ENCODE measurements at places on chromosomes 5 and 9.

GRCh38 chr5:102290004-102290403 is 6.1 kb downstream of the SLCO4C1 start:
- no peak for DNase-seq

DNA sequence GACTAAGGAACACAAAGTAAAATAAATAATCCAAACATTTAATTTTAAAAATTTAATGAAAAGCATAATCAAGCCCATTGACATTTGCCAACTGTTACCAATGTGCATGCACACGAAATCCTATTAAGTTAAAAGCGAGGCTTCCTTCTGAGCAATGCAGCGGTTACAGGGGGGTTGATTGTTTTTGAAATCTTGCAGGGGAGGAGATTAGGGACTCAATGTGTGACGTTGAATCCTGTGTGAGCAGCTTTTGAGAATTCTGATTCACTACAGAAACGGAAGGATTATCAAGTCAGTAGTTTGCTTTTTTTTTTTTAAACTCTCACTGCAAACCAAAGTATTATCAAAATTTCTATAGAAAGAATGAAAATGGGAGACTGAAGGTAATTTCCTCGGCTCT is 109.5 kb downstream of the PRKACG start:
- DNase-seq: no peak

DNA sequence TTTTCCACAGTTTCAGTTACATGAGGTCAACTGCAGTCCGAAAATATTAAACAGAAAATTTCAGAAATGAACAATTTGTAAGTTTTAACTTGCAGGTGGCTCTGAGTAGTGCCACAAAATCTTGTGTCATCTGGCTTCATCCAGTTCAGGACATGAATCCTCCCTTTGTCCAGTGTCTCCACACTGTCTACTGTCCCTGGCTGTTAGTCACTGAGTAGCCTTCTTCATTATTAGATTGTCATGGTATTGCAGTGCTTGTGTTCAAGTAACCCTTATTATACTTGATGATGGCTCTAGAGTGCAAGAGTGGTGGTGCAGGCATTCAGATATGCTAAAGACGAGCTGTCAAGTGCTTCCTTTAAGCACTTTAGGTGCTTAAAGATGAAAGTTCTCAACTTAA is 65.3 kb downstream of the CFAP95 start:
- no peak for DNase-seq

DNA sequence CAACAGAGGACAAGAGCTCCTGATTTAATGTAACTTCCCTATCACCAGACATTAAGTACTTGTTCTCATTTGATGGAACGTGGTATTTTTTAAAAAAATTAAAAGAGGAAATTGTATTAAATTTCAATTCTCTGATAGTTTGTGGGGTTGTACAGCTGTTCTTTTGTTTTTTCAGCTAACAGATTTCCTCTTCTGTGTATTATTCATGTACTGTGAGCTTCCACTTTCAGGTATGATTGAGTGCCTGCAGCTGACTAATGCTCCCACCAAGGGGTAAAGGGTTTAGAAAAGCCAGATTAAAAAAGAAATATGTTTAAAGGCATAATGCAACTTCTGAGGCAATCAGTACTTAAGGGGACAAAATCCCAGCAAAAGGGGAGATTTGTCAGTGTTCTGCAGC is 117.7 kb upstream of the ACTBL2 start:
- DNase-seq: no peak

- DNase-seq: no peak
These were observed 2.2 kb downstream of the G3BP1 start for GRCh38 chr5:151773951-151774350.

DNA sequence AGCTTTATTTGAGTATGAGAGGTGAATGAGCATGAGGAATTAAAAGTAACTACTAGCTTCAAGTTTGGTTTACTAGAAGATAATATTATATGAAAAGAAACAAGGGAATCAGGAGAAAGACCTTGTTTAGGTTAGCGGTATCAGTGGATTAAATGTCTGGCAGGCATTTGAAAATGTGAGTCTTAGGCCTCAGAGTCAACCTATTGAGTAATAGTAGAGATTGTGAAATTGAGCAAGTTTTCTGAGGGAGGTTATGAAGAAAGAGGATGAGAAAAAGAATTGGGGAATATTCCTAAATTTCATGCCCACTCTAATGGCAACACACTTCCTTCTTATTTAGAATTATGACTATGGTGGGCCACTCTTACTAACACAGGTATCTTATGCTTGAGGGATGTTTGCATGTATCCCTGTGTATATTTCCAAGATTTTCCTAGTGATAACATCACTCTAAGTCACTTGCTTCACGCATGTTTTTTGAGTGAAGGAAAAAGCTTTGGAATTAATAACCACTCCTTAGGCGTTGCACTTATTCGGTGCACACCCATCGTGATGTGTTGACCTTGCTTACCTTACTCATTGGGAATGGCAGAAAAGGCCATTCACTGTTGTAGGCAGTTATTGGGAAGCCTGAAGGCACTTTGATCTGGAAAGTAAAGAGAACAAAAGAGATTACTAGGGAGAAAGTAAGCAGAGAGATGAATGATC is 8.2 kb upstream of the ELL2 start:
- DNase-seq: no peak

DNA sequence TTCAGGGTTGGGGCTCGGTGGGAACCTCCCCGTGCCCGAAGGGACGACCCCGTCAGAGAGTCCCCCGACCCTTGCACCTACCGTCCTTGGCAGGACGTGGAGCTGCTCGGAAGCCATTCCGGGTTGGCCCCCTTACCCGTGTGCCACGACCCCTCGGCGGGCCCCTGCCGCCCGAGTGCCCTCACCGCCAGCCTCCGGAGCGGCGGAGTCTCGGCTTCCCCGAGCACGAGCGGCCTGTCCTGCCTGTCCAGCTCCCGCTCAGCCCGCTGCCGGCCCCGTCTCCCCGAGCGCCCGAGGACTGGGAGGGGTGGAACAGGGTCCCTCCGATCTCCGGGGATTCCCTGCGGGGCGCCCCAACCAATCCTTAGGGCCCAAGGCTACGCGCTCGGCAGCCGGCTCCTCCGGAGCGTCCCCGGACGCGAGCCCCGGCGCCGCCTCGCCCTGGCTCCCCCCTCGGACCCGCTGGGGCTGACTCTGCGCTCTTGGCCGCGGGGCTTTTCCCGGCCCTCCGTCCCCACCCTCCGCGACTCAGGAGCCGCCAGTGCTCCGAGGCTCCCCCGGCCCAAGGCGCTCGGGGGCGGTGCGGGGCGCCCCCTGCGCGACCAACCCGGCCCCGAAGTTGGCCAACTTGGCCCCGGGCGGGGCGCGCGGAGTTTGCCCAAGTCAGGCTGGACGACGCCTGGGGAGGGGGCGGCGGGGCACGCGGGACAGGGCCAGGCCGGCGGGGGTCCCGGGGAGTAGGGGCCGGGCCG is 654 bp downstream of the ADAMTS2 start:
- DNase-seq: no peak

DNA sequence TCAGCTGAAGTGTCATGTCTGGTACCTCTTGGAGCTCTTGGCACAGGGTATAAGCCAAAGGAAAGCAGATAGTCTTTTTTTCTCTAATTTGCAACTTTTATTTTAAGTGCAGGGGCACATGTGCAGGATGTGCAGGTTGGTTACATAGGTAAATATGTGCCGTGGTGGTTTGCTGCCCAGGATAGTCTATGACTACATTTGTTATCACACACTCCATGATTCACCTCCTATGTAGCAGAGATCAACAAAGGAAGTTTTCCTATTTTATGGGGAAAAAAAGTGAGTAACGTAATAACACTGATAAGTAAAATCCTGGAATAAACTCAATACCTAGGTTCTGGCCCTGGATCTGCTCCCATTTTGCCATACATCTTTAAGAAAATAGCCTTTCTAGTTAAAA is 234.6 kb downstream of the CAAP1 start:
- DNase-seq: no peak

DNA sequence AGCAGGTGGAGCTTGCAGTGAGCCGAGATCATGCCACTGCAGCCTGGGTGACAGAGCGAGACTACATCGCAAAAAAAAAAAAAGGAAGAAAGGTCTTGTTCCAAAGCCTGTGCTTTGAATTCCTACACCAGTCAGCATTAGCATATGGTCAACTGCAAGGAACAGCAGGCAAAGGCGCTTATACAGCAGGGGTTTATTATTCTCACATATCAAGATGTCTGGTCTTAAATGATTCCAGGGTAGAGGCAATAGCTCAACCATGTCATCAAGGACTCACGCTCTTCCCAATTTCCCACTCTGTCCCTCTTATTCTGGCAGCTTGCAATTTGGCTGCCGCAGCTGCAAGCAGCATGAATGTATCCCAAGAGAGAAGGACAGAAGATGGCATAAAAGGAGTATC is 28.6 kb upstream of the HRH2 start:
- no peak for DNase-seq

GRCh38 chr9:6302417-6302816 is 25.8 kb upstream of the TPD52L3 start:
- no peak for DNase-seq

DNA sequence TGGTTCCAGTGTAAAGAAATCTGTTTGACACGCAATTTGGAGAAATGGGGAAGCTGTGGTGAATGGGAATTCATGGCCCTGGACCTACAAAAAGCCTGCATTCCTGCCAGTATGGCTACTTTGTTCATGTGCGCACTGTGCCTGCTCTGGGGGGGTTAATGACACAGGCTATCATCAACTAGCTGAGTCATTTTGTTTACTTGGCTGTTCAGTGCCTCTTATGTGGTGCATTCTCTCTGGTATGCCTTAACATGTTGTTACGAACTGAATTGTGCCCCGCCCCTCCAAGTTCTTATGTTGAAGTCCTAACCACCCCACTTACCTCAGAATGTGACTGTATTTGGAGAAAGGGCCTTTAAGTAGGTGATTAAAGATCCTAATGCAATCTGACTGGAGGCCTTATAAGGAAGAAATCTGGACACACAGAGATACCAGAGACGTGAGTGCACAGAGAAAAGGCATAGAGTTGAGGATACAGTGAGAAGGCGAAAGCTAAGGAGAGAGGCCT is 20.4 kb upstream of the UBAP1 start:
- no peak for DNase-seq

GRCh38 chr5:96703995-96704394 is 41.8 kb downstream of the CAST start:
- no peak for DNase-seq

DNA sequence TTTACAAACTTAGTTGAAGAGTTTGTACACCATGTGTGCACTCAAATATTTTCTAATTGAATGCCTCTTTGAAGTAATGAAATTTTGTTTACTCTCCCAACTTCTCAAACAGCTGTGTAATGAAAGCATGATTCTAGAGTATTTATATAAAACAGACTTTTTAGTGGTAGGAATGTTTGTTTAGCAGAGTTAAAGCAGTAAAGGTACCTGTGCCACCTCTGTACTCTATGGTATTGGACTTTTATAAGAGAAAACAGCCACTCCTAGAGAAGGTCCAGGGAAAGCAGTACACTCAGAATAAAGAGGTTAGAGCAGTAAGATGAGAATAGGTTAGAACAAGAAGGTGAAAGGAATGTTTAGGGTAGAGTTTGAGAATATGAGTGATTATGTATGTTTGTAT is 163.1 kb downstream of the CHSY3 start:
- DNase-seq: no peak

GRCh38 chr9:70817311-70817710 is 304.1 kb downstream of the TRPM3 start:
- no peak for DNase-seq

DNA sequence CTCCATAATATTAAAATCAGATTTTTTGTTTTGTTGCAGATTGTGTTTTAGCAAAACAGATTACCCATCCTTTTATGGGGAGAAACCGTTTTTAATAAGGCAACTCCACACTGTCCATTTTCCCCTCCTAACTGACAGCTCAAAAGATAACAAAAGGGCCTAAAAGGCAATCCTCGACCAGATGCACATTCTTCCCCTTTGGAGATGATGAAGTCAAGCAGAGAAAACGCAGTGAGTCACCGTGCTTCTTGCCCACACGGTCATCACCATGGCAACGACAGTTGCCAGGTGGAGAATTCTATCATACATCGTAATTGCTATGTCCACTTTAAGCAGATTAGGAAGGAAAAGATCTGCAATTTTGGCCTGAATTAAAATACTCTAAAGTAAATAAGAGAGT is 96.4 kb downstream of the DIRAS2 start:
- DNase-seq: no peak

GRCh38 chr5:2890011-2890410 is 138.5 kb upstream of the IRX2 start:
- DNase-seq: no peak

DNA sequence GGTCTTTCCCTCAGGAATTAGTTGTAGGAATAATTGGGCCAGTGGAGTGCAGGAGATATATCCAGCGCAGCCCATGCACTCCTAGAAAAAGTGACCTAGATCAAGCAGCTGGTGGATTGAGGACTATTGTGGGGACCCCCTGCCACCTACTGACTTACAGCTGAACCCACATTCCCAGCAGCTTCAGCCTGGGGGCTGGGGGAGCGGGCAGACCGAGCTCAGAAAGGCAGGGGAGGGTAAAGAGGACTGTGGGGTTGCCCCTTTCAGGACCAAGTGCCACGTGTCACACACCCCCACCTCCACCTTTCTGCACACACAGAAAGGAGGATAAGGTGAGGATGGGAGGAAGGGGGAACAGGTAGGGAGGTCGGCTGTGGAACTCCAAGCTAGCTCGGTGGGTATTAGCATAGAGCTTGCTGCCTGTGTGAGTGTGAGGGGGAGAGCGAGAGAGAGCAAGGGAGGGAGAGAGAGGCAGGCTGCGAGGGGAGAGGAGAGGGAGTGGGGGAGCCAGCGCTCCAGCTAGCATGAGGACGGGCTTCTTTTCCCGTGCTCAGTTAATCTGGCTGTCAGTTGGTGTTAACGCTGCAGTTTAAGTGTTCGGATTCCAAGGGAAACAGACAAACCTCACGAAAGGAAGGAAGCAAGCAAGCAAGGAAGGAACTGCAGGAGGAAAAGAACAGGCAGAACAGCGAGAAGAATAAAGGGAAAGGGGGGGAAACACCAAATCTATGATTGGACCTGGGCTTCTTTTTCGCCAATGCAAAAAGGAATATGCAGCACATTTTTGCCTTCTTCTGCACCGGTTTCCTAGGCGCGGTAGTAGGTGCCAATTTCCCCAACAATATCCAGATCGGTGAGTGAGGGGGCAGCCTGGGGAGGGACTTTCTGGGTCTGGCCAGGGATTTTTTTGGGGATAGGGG is at the start of gene GRIA1:
Gene GRIA1, plus strand, starts transcription at position 553 of the 920 bp plus-strand sequence.
- DNase-seq: no peak

Data from thymus (tissue), 14 donors.